ENCODE measurements at places on chromosomes 13 and 19. TPM values are rescaled to one million over a fixed set of nuclear protein-coding genes. Genes with fewer than 3 reads are reported as not detected.

Gene COX7A1
- not detected for total RNA-seq

Gene ZNF808
- total RNA-seq: 33.9 TPM

Gene SMIM17
- total RNA-seq: not detected

Gene ZNF738
- 13.2 TPM for total RNA-seq

Gene PBX4
- total RNA-seq: 62.3 TPM

Gene CASP14
- total RNA-seq: not detected

DNA sequence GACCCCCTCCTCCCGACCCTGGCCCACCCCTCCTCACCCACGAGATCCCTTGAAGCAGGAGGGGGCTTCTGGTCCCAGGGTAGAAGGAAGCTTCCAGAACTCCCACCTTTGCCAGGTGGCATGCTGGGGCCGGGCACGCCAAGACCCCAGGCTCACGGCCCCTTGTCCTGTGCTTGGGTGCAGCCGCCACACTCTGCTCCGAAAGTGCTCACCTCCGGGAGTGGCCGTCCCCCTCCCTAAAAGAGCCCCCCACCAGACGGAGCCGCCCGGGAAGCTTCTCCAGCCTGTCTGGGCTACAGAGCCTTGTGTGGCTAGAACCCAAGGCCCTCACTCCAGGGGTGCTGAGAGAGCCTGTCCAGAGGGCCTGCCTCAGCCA lies 1.8 kb upstream of the EFNA2 start:
- H3K27me3 ChIP-seq: peaks cover 26% of the 10 kb centered on the region
- H3K4me1 ChIP-seq: peaks cover 7% of the 10 kb centered on the region
- H3K27ac ChIP-seq: no peak overlapping the region
- peaks cover 3% of the 10 kb centered on the region for H3K36me3 ChIP-seq
- DNase-seq: no peak
- H3K4me3 ChIP-seq: no peak overlapping the region

DNA sequence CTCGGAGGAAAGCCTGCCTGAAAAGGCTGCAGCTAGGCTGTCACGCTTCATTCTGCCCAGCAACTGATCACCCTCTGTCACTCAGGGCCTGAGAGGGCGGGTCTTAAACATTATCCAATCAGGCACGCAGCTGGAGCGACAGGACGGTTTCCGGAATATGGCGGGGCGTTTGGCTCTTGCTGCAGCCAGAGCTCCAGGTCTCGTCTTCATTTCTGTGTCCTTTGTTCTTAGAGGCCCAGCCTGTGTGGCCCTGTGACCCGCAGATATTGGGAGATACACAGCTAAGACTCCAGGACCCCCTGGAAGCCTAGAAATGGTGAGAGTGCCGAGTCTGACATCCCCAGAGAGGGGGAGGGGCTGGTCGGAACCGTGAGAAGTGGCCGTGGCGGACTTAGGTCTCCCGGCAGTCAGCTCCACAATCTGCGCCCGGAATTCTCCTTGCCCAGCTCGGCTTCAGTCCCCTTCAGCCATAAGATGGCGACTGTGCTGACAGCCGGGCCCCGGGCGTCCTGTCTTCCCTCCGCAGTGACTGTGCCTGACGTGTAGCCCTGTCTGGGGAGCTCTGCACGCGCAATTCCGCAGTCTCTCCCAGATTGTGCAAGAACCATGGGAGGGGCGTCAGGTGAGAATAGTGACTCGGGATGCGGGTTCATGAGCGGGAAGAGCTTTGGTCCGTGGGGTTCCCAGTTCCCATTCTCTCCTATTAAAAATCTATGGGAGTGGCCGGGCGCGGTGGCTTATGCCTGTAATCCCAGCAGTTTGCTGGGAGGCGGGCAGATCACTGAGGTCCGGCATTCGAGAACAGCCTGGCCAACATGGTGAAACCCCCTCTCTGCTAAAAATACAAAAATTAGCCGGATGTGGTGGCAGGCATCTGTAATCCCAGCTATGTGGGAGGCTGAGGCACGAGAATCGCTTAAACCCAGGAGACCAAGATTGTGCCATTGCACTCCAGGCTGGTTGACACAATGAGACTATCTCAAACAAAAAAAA lies at the start of gene ZNF429:
ZNF429 (plus strand) TSS at position 144 of the 993 bp plus-strand sequence; CDS start at position 314, 170 bp downstream.
- H3K4me1 ChIP-seq: peaks cover 19% of the 10 kb centered on the region
- H3K4me3 ChIP-seq: peak within 1 kb of the TSS; percentile 99
- peak within 1 kb of the TSS; percentile 99 for H3K27ac ChIP-seq
- DNase-seq: peak; percentile 96
- H3K36me3 ChIP-seq: peaks cover 45% of the 10 kb centered on the region
- H3K27me3 ChIP-seq: no peaks in the 10 kb centered on the region

DNA sequence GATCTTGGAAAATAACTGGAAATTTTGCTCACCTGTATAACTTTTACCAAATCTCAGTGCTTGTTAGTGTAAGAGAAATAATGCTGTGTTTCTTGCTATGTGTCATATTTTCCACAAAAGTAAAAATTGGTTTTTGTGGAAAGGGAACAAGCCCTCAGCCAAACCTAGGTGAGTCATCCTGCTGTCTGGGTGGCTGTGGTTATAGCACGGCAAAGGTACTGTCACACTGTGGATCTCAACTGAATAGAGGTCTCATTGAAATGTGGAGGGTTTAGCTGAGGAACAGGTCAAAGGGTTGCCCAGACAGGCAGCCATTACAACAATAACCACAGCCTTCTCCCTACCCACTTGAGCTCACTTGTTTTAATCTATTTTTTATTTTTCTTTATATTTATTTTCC lies 338.8 kb upstream of the DACH1 start:
- no peaks in the 10 kb centered on the region for H3K4me1 ChIP-seq
- no peaks in the 10 kb centered on the region for H3K27me3 ChIP-seq
- H3K36me3 ChIP-seq: no peaks in the 10 kb centered on the region

GRCh38 chr19:17225053-17225452 lies 973 bp upstream of the OCEL1 start:
- DNase-seq: no peak
- no peaks in the 10 kb centered on the region for H3K27me3 ChIP-seq
- no peak overlapping the region for H3K27ac ChIP-seq
- H3K4me1 ChIP-seq: peaks cover 11% of the 10 kb centered on the region
- peak overlapping the region; percentile 39 for H3K4me3 ChIP-seq

DNA sequence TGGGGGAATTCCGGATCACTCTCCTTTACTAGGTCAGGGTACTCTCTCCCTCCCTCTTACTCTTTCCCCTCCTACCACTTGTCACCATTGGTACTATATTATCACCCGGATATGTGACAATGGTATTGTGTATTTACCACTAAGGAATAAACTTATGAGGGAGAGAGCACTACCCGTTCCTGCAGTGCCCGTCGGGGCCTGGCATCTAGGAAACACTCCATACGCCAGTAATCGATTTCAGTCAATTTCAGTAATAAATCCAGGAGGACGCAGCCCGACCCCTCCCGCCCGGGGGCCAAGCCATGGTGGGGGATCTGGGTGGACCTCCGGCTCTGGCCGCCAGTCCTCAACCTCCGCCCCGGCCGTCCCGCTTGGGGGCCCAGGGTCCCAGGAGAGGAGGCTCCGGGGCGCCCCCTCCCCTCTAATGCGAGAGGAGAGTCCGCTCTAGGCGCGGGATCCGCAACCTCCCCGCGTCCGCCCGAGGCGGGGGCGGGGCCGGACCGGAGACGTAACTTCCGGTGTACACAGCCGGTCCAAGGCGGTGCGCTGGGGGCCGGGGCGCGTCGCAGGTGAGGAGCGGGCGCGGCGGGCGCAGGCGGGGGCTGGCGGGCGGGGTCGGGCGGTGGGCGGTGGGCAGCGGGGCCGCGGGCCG lies at the start of gene GARRE1:
GARRE1 (plus strand) TSS at position 509 of the 652 bp plus-strand sequence. CDS start 45,920 bp downstream, outside the sequence.
- peak within 1 kb of the TSS; percentile 83 for H3K4me3 ChIP-seq
- peak within 1 kb of the TSS; percentile 93 for H3K27ac ChIP-seq
- H3K4me1 ChIP-seq: peaks cover 17% of the 10 kb centered on the region
- peak; percentile 89 for DNase-seq
- H3K27me3 ChIP-seq: no peaks in the 10 kb centered on the region

DNA sequence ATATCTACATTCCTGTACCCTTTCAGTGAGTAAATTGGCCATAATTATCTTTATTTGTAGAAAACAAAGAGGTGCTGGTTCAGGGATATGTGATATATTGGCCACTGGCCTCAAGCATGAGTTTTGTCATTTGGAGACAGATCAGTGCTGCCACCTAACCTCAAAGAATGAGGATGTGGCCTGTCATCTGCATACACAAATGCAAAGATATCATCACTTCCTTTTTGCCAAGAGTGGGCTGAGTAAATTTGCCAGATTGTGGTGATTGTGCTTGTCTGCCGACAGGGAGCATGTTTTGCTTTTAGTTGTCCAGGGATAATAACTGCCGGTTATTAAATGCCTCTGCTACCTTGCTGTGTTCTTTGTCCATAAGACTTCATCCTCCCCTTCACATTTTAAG lies 44.2 kb downstream of the WASF3 start:
- no peaks in the 10 kb centered on the region for H3K36me3 ChIP-seq
- peaks cover 15% of the 10 kb centered on the region for H3K4me1 ChIP-seq
- H3K4me3 ChIP-seq: no peak overlapping the region
- H3K27me3 ChIP-seq: peaks cover 48% of the 10 kb centered on the region
- no peak overlapping the region for H3K27ac ChIP-seq

- peaks cover 63% of the 10 kb centered on the region for H3K4me1 ChIP-seq
- H3K27ac ChIP-seq: peak overlapping the region; percentile 88
- DNase-seq: peak; percentile 86
- H3K27me3 ChIP-seq: peaks cover 3% of the 10 kb centered on the region
- peak overlapping the region; percentile 48 for H3K4me3 ChIP-seq
These were observed 68.4 kb upstream of the TM9SF2 start for GRCh38 chr13:99432609-99433542.

DNA sequence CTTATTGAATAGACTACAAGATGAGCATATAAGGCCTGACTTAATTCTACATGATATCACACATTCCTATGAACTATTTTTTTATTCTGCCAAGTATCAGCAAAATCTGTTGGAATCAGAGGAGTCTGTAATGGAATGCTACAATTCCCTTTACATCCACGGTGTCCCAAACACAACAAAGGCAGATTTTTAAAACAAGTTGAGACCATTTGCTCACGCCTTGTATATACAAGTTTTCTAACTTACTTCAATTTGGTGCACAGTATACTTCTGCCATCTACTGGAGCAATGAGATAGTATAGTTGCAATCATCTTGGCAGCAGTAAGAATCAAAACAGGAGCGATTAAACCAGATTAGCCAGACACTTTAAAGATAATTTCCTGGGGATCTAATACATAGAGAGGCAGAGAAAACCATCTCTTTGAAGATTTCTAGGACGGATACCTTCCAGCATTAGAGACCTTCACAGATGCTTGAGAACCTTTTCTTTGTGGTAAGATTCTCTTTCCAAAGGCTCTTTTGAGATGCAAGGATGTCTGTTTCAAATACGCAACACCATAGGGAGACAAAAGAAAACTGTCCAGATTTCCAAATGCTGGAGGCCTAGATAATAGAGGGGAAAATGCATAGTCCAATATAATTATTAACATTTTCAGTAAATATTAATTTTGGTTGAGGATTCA lies 302.0 kb upstream of the MIR17HG start:
- no peak overlapping the region for H3K27ac ChIP-seq
- no peaks in the 10 kb centered on the region for H3K36me3 ChIP-seq
- H3K4me1 ChIP-seq: no peaks in the 10 kb centered on the region
- H3K27me3 ChIP-seq: no peaks in the 10 kb centered on the region
- H3K4me3 ChIP-seq: no peak overlapping the region
- no peak for DNase-seq

GRCh38 chr19:55246462-55247451 lies 12.1 kb downstream of the PPP6R1 start:
- no peak overlapping the region for H3K4me3 ChIP-seq
- peaks cover 30% of the 10 kb centered on the region for H3K36me3 ChIP-seq
- H3K27ac ChIP-seq: no peak overlapping the region
- H3K27me3 ChIP-seq: no peaks in the 10 kb centered on the region
- no peak for DNase-seq
- H3K4me1 ChIP-seq: peaks cover 25% of the 10 kb centered on the region

DNA sequence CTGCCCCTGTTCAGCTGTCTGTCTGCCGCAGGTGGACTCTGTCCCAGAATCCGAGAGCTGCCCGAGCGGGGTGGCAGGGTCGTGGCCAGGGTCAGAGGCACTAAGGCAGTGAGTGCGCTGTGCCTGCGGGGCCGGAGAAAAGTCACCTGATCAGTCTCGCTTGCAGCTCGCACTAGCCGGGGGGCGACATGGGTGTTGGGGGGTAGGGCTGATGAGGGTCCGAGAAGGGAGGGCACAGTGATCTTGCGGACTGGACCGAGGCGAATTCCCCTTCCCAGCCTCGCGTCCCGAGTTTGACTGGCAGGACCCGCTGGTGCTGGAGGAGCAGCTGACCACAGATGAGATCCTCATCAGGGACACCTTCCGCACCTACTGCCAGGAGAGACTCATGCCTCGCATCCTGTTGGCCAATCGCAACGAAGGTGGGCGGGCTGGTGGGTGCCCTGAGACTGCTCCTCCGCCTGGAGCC lies 627 bp downstream of the GCDH start:
- peaks cover 24% of the 10 kb centered on the region for H3K4me1 ChIP-seq
- peaks cover 5% of the 10 kb centered on the region for H3K36me3 ChIP-seq
- H3K4me3 ChIP-seq: peak overlapping the region; percentile 99
- H3K27ac ChIP-seq: peak overlapping the region; percentile 90
- no peak for DNase-seq

DNA sequence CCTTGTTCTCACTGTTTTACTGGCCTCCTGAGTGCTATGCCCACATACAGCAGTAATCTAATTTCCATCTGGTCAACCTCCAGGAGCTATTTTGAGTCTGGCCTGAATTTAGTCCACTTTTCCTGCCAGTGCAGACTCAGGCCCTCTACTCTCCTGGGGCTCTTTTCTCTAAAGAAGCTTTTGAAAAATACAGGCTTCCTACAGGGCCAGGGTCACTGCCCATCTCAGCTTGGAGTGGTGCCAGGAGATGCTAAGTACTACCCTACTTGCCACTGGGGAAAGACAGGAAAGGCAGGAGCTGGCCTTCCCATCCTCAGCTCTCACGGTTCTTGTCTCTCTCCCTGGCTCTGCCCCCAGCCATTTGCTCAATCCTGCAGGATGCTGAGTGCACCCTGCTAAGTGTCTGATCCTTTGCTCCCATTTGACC lies 101.7 kb upstream of the SERP2 start:
- H3K27me3 ChIP-seq: peaks cover 15% of the 10 kb centered on the region
- no peak overlapping the region for H3K4me3 ChIP-seq
- H3K27ac ChIP-seq: no peak overlapping the region
- peaks cover 20% of the 10 kb centered on the region for H3K4me1 ChIP-seq

DNA sequence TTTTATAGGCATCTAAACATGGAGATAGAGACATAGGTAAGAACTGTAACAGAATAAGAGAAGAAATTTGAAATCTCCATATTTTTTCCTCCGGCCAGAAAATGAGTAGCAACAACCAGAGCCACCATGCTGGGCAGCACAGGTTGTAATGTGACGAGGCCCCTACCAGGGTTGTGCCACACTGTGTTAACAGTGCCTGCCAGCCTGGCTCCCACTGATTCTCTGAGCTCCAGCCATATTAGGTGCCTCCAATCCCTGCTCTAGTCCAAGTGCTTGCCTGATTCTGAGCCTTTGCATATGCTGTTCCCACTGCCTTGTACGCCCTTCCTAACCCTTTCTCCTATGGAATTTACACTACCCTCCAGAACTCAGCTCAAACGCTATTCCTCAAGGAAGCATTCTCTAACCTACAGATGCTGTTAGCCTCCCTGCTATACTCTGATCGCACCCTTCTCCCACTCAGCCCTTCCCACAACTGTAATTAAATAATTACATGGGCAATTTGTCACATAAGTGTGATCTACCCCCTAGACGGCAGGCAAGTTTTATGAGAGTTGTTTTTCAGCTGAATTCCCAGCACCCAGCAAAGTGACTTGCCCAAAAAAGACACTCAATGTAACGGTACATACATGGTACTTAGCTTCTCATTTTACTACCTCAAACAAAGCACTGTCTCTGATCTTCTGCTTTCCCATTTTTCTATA lies 37.6 kb upstream of the STARD13 start:
- H3K27ac ChIP-seq: no peak overlapping the region
- no peak overlapping the region for H3K4me3 ChIP-seq
- no peaks in the 10 kb centered on the region for H3K4me1 ChIP-seq

All from activated CD8-positive, alpha-beta memory T cell treated with anti-CD3 and anti-CD28 coated beads, Interleukin-2, amount 10 ng/mL, durations not matched to agents 7 days and 5 days (primary cell).